ENCODE measurements at places on chromosomes 12 and 14.

DNA sequence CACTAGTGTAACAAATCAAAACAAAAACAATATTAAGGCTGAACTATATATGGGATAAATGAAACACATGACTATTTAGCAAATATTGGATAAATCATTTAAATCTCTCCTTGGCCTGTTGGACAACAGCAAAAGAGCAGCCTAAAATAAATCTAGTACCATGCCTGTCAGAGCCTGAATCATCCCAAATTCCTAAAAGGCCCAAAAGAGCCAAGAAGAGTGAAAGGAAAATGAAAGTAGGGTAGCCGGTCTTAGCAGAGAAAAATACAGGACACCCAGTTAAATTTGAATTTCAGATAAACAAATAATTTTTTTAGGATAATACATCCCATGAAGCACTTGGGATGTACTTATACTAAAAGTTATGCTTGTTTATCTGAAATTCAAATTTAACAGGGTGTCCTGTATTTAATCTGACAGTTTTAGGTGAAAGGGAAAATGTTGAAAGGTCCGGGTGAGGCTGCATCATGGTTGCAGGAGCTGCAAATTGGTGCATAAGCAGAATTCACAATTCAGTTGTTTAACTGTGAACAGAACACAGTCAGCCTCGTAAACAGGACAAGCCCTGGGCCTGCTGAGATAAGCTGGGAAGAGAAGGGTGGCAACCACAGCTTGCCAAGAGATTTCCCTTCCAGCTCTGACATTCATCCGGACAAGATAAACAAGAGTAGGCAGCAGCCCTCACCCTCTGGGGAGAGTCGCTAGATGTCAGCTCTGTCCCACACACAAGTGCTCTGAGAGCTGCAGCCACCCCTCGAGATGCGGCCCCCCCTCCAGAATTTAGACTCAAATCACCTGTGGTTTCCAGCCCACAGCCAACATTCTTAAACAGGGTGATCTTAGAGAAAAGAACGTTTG is 30.3 kb downstream of the DMAC2L start:
- DNase-seq, result peak; percentile 82

DNA sequence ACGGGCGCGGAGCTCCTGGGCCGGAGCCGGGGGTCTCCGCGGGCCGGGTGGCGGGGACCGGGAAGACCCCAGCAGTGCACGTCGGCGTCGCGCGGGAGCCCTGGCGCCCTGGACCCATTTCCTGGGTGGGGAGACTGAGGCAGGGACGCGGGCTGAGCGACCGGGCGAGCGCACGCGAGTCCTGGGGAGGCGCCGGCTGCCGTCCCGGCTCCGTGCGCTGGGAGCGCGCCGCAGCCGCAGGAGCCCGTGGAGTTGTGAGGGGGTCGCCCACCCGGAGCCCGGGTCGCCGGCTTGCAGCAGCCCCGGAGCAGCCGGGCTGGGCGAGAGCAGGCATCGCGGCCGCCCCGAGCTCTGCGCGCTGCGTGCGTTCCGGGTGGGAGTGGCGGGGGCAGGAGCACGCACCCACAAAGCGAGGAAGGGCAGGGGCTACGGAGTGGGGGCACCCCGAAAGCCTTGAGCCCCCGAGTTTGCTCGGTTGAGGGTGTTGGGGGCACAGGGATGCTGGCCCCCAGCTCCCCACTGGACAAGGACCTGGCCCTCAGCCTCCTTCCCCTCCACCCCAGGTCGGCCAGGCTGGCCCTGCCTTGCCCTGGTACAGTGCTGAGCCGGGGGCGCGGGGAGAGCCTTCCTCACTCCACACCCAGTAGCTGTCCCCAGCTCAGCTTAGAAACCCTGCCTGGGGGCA is 620 bp downstream of the MMP17 start:
- peak; percentile 67 for DNase-seq

- DNase-seq, result no peak
These were observed 1044.8 kb downstream of the BCL11B start for GRCh38 chr14:98227000-98227726.

DNA sequence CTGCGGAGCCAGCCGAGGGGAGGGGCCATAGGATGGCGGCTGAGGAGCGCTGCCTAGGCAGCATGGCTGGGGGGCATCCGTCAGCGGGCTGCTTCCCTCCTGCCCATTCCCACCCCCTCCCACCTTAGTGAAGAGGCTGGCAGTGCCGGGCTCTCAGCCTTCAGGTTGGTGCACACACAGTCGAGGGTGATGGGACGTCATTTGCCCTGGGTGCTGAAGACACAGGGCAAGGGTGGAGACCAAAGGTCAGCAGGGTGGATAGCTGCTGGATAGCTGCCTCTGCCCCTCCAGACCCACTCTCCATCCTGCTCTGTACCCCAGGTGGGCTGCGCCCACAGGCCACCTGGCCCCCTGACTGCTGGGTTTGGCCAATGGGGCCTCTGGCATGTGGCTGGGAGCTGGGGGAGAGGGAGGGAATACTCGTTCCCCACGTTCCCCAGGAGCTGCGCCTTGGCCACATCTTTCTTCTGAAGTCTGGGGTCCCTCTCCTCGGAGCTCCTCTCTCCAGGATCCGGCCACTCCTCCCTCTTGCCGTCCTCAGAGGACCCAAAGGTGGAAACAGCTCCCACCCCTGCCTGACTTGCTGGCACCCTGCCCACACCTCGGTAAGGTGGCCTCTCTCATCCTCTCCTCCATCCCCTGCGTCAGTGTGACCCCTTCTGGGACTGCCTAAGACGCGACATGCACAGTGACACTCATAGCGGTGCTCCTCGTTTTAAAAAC is 11.2 kb upstream of the CDC42BPB start:
- DNase-seq, result no peak

GRCh38 chr12:94977766-94978468 is 25.6 kb downstream of the NDUFA12 start:
- DNase-seq, result no peak

GRCh38 chr12:109714141-109714912 is 702 bp downstream of the FAM222A start:
- DNase-seq, result peak; percentile 86

- no peak for DNase-seq
These were observed 7.4 kb downstream of the COX14 start for GRCh38 chr12:50119387-50119786.

GRCh38 chr12:19615384-19615725 is 176.1 kb downstream of the AEBP2 start:
- DNase-seq, result no peak

DNA sequence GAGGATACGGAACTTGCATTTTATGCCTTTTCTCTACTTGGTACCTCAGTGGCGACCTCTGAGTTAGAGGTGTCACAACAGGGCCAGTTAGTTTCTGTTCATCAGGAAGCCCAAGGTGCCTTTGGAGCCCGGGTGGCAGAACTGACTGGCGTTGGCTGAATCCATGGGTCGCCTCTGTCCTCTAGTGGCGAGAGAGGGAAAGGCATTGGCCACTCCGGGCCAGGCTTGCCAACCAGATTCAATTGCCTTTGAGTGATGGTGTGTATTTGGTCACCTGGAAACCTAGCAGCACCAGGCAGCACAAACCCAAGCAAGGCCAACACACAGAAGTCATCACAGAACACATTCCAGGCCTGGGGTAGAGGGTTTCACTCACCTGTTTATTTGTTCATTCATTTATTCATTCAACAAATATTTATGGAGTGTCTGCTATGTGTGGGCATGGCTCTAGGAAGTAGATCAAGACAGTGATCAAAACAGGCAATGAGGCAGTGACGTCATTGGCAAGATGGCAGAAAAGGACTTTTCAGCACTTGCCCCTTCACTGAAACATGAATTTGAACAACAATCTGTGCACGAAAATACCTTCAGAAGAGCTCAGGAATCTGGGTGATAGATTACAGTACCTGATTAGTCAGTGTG is 40.5 kb upstream of the KCNA5 start:
- DNase-seq, result peak; percentile 85

GRCh38 chr12:67705394-67706370 is 57.1 kb downstream of the DYRK2 start:
- DNase-seq, result no peak

GRCh38 chr14:101417434-101417833 is 143.9 kb upstream of the DIO3 start:
- DNase-seq, result no peak

DNA sequence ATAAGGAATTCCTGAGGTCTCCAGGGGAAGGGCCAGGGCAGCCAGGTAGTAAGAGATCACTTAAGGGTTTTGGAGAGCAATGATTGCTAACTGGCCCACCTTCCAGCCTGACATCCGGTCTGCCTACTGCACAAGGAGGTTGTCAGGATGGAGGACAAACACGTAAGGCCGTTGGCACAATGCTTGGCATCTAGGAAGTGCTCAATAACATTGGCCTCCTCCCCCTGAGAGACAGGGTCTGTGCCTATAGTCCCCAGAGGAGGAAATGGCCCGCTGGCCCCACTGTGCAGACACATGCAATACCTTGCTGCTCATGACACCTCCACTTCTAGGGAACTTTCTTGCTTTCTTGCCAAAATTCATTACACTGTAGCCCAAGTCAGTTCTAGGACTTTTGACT is 73.2 kb downstream of the NTF3 start:
- DNase-seq, result no peak

- DNase-seq, result no peak
These were observed 735.6 kb downstream of the GALC start for GRCh38 chr14:87257421-87257820.

GRCh38 chr14:88910386-88910785 is 85.9 kb downstream of the TTC8 start:
- DNase-seq, result no peak

GRCh38 chr12:71718611-71719010 is 32.7 kb downstream of the TMEM19 start:
- no peak for DNase-seq

DNA sequence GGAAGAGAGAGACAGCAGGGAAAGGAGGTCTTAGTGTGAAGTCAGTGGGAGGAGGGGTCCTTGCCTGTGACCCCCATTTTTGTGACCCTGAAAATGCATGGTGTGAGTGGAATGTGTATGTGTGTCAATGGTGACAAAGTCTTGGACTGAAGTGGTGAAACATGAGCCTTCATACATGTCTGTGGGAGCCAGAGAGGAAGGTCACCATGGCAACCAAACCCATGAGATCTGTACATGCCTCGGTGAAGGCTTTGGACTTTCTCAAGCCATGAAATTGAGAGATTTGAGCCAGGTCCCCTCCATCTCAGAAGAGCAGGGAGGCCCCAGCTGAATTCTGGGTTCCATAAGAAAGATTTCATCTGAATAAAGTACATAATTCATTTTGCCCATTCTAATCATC is 108.7 kb downstream of the TTC8 start:
- DNase-seq, result no peak

- no peak for DNase-seq
These were observed 131.3 kb downstream of the ITPR2 start for GRCh38 chr12:26701604-26702215.

GRCh38 chr14:29235991-29236390 is 469.4 kb downstream of the FOXG1 start:
- no peak for DNase-seq

DNA sequence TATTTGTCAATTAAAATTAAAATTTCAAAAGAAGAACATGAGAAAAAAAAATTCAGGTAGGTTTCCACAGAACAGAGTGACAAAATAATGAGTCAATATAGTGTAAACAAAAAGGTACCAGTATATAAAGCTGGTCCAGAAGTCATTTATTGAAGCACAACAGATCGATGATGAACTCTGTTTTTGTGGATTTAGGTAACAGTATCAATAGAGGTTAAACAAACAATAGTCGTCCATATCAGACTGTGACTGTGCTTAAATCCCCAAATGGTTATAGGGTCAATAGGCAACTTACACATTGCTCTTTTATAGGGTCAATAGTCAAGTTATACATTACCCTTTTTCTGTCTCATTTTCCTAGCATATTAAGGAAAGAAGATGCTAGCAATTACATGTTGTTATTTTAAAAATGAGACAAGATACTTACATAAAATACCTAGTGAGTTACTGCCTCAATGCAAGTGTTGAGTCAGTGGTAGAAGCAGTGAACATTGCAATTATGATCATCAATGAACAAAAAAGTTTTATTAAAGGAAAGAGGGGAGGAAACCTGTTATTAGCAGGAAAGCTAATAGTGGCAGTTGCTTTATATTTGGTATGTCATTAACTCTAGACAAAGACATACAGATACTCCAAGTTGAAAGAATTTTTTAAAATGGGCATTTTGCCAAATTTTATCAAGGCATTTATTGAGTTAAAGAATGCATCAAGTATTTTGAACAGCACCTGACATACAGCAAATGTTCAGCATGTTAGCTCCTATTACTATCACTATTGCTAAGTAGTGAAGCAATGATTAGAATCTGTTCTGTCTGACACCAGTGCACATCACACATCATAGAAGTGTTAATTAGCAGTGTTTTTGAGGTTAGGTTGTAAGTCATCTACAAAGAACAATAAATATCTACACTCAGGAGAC is 102.9 kb downstream of the CCER1 start:
- no peak for DNase-seq

DNA sequence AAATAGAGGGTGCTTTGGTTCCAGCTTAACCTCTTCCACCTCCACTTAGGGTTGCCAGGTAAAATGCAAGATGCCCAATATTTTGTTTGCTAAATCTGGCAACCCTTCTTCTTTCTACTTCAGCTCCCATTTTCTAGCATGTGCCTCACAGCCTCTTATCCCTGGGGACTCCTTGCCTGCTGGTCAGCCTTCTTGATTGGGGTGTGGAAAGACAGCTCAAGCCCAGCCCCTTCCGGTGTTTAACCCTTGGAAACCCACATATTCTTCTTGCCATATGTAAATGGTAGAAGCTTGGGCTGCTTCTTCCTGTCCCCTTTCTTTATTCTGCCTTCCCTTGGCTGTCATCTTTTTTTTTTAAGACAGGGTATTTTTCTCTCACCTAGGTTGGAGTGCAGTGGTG is 5.7 kb downstream of the SPIC start:
- no peak for DNase-seq

DNA sequence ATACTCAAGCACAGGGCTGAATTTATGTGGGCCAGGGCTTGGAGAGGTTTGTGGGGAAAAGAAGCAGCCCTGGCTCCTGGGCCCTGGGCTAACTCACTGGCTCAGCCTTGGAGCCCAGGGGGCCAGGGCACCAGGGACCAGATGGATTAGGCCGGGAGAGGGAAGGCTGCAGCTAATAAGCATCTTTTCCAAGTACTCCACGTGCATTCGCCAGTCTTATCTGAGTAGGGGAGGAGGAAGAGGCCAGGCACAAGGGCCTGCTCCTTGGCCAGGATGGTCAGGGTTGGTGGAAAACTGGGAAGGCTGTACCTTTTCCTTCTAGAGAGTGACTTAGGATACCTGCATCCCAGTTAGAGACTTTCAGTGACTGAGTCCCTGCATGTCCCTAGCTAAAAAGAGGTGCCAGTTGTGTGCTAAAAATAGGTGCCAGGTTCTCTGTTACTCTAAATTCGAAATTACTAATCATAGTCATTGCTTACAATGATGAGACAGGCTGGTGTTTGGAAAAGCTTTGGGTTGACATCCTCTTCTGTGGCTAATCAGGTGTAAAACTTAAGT is 1.3 kb downstream of the GLRX5 start:
- no peak for DNase-seq
